ENCODE measurements at places on chromosomes 4 and X. TPM values are rescaled to one million over a fixed set of nuclear protein-coding genes. Genes with fewer than 3 reads are reported as not detected.

PPP1R2C gene
- not detected for polyA plus RNA-seq

VCX2 gene
- polyA plus RNA-seq = not detected

FGD1 gene
- polyA plus RNA-seq = 9.8 TPM

LDB2 gene
- polyA plus RNA-seq = 25.7 TPM

GSX2 gene
- polyA plus RNA-seq = 0.87 TPM

ASB12 gene
- 1.5 TPM for polyA plus RNA-seq

BEX5 gene
- polyA plus RNA-seq = 17.8 TPM

PSAPL1 gene
- not detected for polyA plus RNA-seq

SSX4 gene
- polyA plus RNA-seq = not detected

CHIC1 gene
- 15.2 TPM for polyA plus RNA-seq

All from neural cell (in vitro differentiated cells).